Activated CD8-positive, alpha-beta T cell treated with anti-CD3 and anti-CD28 coated beads for 36 hours (primary cell): ENCODE measurements at places on chromosomes 3 and 15. TPM values are rescaled to one million over a fixed set of nuclear protein-coding genes. Genes with fewer than 3 reads are reported as not detected.

The PDZRN3 gene
- not detected for total RNA-seq

The ZBTB47 gene
- 0.45 TPM for total RNA-seq

The LYZL4 gene
- not detected for total RNA-seq

The SLC9C1 gene
- not detected for total RNA-seq

The CPNE9 gene
- total RNA-seq = not detected

The TMEM40 gene
- not detected for total RNA-seq

The CCDC191 gene
- total RNA-seq = 1.7 TPM

The SHF gene
- total RNA-seq = 19.8 TPM

The TIGIT gene
- total RNA-seq = 73.5 TPM

The NAALADL2 gene
- 0.60 TPM for total RNA-seq

The CHRD gene
- not detected for total RNA-seq

The CD86 gene
- total RNA-seq = 0.52 TPM

The LTK gene
- 0.83 TPM for total RNA-seq

The MST1R gene
- 1.1 TPM for total RNA-seq

The LRRC2 gene
- not detected for total RNA-seq

The PLSCR5 gene
- total RNA-seq = not detected
